ENCODE measurements at places on chromosomes 11 and 22.

DNA sequence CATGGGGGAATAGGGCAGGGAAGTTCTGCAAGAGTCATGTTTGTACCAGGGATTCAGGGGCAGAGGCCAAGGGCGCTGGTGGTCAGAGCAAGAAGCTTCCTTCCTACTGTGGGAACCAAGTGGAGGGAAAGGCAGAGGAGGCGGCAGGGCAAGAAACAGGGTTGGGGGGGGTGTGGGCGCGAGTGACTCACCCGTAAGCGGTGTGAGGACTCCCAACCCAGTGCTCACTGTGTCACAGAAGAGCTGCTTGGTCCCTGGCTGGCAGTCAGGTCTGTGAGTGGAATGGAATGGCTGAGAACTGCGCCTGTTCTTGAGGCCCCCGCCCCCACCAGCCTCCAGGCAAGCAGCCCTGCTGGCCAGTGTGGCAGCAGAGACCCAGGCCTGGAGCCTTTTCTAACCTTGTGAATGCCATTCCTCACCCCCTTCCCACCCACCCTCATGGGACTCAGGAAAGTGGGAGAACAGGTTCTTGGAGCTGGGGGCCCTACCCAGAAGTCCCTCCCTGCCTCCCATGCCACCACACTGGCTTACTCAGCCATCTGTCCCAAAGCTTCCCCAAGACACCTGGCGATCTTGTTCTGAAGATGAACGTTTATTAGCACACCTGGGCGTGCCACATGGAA is 4.7 kb downstream of the LRRC10B start:
- no peak for DNase-seq

- no peak for DNase-seq
Measured at GRCh38 chr11:110897035-110897434, 184.8 kb upstream of the ARHGAP20 start.

GRCh38 chr11:125141686-125142535 is 22.6 kb upstream of the PKNOX2 start:
- DNase-seq: peak; percentile 27

DNA sequence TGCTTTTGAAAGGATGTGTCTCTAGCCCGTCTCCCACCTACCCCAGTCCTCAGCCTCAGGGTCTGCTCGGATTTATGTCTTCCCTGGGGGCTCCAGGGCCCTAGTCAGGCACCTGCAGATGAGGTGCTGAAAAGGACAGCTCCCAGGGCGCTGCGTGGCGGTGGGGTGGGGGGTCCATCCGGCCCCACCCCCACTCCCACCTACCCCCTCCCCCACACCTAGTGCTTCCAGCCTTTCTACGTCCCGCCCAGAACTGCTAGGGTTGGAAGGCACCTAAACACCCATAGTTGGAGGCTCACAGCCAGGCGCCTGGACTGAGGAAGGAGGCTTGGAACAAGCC is 1.4 kb upstream of the ROBO3 start:
- DNase-seq: no peak

- DNase-seq: no peak
Measured at GRCh38 chr11:63919267-63920125, 2.5 kb upstream of the RCOR2 start.

- DNase-seq: no peak
Measured at GRCh38 chr11:119023741-119024140, 5.2 kb downstream of the TRAPPC4 start.

DNA sequence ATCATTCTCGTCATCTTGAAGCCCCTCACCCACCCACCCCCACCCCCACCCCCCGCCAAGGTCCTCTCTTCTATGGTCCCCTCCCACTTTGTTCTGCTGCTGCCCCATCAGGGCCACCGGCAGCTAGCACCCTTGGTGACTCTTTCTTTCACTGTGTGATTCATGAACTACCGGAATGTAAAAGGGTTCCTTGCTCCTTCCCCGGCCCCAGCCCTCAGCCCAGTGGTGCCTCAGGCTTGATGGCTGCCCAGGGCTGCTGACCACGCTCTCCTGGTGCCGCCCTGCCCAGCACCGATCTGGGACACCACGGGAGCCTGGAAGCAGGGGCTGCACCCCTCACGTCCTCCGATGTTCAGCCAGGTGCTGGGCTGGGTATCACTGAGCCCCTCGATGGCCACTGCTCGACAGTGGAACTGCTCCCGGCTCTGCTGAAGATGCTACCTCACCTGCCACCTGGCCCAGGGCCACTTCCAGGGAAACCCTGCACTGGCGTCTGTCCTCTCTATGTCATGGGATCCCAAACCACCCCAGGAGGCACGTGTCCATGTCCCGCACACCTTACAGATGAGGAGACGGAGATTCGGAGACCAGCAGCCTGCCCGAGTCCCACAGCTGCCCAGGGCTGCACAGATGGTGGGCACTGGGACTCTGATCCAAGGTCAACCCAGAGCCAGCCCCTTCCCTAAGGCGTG is 39.7 kb downstream of the IGLL5 start:
- DNase-seq: no peak

DNA sequence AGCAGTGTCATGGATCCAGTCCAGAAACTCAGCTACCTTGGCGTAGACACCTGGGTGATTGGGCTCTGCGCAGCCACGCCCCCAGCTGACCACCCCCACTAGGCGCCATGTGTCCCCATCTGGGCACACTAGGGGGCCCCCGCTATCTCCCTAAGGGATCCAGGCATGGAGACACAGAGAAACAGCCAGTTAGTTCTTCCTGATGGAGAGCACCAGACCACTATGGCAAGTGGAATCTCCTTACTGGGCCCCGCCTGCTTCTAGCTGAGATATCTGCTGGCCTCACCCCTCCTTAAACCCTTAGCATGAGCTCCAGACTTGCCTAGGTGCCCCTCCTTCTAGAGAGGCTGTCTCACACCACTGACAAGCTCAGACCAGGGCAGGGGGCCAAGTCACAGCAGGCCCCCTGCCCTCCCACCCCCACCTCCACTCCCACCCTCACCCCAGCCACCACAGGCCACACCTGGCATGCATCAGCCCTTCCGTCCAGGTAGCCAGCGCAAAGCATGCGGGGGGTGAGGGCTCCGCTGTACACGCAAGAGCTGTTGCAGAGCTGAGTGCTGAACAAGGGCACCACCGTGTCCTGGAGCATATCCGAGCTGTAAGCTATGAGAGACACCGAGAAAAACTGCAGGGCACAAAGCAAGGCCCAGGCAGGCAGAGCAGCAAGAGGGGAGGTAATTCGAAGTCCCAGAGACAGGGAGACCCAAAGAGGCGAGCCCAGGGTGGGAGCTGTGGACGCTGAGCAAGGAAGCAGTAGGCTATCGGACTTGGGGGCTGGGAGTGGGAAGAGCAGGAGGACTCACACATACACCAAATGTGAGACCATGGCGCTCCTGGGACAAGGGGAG is 16.1 kb downstream of the TMPRSS5 start:
- DNase-seq: no peak

DNA sequence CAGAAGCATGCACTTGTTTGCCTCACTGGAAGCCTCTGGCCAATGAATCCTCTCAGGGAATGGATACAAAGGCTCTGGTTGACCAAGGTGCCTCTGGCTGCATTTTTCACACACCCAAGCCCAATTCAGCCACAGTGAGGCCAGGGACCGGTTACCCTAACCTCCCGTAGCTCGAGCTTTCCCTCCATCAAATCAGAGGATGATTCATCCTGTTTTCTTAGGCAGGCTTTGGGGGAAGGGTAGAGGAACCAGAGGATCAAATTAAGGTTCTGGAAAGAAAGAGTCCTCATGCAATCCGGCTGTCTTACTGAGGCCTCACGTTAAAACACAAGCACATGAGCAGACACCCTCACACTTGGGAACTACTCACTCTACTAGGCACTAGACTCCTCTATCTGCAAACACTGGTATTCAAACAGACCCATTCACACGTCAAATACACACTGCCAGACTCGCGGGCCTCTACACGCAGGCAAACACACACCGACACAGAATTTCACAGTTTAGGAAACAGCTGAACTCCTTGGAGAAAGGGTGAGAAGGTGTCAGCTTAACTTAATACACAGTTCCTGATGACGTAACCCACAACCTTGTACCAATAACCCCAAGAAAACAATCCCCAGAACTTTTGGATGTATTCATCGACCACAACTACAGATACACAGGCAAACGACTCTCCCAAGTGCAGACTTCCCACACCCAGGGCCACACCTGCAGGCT is 12.4 kb downstream of the NRXN2 start:
- no peak for DNase-seq

- no peak for DNase-seq
Measured at GRCh38 chr11:98559961-98560360, 460.8 kb upstream of the CNTN5 start.

DNA sequence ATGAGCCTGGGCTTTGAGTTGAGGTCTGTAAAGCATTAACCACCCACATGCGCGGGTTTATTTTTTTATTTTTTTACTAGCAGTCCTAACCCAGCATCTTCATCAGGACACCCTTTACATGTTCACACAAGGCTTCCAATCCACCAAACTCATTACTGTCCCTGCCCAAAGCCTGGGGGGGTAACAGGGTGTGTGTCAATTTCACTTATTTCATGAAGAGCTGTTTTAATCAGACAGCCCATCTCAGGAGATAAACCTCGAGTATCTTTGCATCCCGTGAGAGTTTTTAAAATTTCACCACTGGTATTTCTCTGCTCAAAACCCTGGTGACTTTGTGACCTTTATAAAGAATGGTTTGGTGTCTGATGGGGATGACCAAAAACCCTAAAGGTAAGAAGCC is 45.6 kb downstream of the ANO1 start:
- no peak for DNase-seq

DNA sequence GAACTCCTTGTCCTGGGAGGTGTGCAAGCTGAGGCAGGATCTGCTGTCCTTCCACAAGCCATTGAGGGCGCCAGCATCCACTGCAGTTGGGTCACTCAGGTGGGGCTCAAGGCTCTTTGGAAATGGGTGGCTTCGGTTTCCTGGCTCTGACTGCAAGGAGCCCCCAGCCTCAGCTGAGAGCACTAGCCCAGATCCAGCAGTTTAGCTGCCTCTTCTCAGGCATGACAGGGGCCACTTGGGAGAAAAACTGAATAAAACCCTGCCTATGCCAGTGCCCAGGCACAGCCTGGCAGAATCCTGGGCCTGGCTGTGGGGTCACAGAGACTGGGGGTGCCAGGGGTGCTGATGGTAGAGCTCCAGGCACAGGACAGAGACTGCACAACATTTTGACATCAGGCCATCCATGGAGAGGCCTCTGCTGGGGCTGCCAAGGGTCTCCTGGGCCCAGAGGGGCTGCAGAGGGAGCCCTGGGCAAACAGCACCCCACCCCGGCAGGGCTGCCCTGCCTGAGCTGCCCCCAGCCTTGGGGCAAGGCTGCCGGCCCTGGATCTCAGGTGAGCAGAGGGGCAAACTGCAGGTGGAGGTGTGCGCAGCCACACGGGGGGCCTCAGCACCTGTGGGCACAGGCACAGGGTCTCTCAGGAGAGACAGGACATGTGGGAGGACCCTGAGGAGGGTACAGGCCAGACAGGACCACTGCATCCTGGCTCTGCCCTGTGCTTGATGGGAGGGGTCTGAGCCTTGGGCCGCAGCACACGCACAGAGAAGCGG is 28.3 kb downstream of the RTN4R start:
- no peak for DNase-seq

DNA sequence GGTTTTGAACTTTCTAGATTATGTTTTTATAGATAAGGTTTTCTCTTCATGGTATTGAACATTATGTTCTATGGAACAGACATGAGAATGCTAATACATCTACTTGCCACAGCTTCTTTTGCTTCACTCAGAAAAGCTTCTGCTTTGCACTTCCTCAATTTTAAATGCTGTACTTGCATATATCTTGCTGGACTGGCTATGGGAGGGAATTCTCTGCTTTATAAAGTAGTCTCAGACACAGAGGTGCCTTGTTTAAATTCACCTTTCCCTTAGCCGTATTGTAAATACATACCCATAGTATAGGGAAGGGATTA is 173.9 kb downstream of the DDX10 start:
- DNase-seq: no peak

DNA sequence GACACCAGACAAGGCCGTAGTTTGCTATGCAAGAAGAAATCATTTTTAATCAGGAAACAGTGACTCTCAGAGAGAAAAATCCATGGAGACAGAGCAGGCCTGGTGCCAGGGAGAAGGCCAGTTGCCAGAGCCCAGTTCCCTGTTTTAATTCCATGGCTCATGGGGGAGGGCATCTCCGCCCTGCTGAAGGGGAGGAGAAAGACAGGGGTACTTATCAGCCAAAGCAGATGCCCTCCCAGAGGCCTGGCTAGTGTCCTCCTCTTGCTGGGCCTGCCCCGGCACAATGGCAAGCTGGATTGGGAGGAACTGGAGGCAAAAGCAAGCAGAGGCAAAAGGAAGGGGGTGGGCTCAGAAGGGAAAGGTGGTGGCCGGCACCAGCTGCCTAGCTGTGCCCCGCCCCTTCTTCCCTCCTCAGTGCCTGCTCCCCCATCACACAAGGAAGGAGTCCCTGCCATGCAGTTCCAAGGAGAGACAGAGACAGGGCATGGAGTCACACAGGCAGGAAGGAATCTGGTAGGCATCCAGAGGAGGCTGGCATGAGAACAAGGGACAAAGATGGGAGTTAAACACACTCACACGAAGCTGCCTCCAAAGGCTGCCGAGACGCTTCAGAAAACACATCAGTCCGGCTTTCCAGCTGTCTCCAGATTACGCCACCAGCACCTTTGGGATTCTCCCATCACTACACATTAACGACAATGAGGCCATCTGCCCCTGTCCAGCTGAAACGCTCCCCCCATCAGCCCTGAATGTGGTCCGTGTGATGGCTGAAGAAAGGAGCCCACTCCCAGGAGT is 591.8 kb downstream of the BUD13 start:
- DNase-seq: no peak

GRCh38 chr11:103097279-103097678 is 5.3 kb upstream of the DCUN1D5 start:
- DNase-seq: no peak

DNA sequence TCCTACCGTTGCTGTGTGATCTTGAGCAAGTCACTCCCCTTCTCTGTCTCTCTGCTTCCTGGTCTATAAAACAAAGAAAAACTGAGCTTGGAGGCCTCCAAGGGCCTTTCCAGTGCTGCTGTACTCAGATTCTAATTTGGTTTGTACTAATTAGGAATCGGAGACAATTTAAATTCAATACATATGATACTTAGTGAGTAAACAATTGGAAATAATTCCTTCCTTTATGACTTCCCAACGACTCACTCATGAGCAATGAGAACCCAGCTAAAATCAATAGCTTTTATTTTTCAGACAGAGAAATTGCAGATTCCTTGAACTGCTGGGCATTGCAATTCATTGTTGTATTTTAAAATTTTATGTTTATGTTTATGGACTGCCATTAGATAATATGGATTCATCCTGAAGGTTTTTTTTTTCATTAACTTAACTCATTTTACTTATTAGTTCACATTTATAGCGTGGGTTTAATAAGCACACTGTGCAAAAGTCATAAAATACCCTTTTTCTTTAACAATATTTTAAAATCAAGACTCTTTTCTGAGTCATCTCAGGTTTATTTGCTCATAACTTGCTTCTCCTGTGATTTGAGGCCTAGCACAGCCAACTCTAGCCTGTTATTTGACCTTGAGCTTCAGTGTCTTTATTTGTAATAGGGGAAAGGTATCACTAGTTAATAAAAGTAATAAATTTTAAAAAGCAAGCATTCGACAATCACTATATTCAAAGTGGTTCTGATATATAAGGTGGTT is 95.8 kb downstream of the TP53I11 start:
- DNase-seq: no peak

GRCh38 chr11:124179310-124179709 is 3.8 kb upstream of the OR10D3 start:
- no peak for DNase-seq

GRCh38 chr11:116831790-116832349 is 2.2 kb downstream of the APOC3 start:
- no peak for DNase-seq

GRCh38 chr11:116955548-116955947 is 118.1 kb upstream of the APOA1 start:
- no peak for DNase-seq

Measured in stimulated activated CD8-positive, alpha-beta memory T cell treated with anti-CD3 and anti-CD28 coated beads, Interleukin-12 subunit alpha, Interleukin-12 subunit beta, amount 100 ng/mL, for 4 hours (primary cell).